ENCODE measurements at places on chromosomes 5 and 9. TPM values are rescaled to one million over a fixed set of nuclear protein-coding genes. Genes with fewer than 3 reads are reported as not detected.

- DNase-seq, result no peak
- H3K36me3 ChIP-seq, result no peaks in the 10 kb centered on the region
- no peak overlapping the region for H3K4me3 ChIP-seq
- H3K27me3 ChIP-seq, result peaks cover 8% of the 10 kb centered on the region
- peaks cover 18% of the 10 kb centered on the region for H3K4me1 ChIP-seq
- H3K27ac ChIP-seq, result no peak overlapping the region
Observed at GRCh38 chr9:123316053-123316718, 39.8 kb upstream of the CRB2 start.

GRCh38 chr5:1041225-1042143, 32.9 kb downstream of the NKD2 start:
- H3K4me3 ChIP-seq, result no peak overlapping the region
- no peaks in the 10 kb centered on the region for H3K27me3 ChIP-seq
- no peak overlapping the region for H3K27ac ChIP-seq
- H3K36me3 ChIP-seq, result no peaks in the 10 kb centered on the region

- no peak overlapping the region for H3K4me3 ChIP-seq
- H3K36me3 ChIP-seq, result no peaks in the 10 kb centered on the region
- H3K27me3 ChIP-seq, result no peaks in the 10 kb centered on the region
- H3K27ac ChIP-seq, result no peak overlapping the region
- peaks cover 2% of the 10 kb centered on the region for H3K4me1 ChIP-seq
Observed at GRCh38 chr9:131072871-131073237, 23.5 kb upstream of the AIF1L start.

- H3K27ac ChIP-seq, result peak overlapping the region; percentile 78
- no peaks in the 10 kb centered on the region for H3K27me3 ChIP-seq
- no peak for DNase-seq
- H3K4me1 ChIP-seq, result peaks cover 21% of the 10 kb centered on the region
- H3K4me3 ChIP-seq, result no peak overlapping the region
Observed at GRCh38 chr9:131621551-131622358, 76.4 kb downstream of the PRRT1B start.

DNA sequence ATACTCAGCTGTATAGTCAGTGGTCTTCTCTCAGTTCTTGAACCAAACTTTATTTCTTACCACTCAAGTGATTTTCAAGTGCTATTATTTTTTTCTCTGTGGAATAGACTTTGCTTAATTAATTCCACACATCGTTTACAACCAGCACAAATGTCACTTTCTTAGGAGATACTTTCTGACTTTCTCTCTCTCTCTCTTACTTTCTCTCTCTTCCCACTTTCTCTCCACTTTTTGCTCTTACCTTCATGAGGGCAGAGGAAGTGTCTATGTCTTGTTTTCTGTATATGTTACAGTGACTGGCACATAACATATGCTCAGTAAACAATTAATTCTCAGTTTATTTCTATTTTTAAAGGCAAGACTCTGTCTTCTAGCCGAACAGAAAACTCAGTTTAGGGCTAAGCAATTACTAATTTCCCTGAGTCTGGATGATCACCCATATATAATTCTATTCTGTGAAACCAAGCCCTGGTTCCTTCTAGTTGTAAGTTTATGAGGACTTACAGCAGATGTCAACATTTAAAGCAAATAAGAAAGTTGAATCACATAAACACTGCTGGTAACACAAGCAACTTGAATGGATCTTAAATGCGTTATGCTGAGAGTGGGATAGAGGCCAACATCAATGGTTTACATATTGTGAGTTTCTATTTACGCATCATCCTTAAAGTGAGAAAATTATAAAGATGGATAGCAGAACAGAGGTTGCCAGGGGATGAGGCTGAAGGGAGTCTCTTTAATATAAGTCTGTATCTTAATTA, 791.4 kb downstream of the MTRR start:
- DNase-seq, result no peak
- H3K27ac ChIP-seq, result no peak overlapping the region
- no peak overlapping the region for H3K4me3 ChIP-seq
- H3K4me1 ChIP-seq, result no peaks in the 10 kb centered on the region

DNA sequence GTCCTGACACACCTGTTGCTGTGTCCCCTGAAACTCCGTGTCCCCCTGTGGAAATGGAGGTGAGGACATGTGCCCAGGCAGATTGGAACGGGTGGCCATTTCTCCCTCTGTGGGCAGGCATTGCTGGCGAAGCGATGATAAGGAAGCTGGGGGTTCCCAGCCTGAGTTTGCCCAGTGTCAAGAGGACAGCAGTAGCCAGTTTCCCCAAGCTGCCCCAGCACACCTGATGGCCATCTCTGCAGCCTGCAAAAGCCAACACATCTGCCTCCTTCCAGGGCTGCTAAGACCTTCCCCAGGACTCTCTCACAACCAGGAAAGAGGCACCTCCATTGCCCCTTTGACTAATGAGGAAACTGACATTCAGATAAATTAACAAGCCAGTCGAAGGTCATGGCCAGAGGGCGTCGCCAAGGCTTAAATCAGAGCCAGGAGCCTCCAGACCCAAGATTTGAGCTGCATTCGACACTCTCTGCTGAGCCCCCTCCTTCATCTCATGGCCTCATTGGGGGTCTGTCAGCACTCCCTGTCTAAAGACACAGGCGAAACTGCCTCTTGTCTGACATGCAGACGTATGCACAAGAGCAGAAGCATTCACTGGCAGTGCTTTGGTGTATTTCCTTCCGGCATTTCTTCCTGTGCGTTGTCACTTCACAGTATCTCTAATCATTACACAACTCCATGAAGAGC, 10.4 kb upstream of the WNK2 start:
- H3K36me3 ChIP-seq, result no peaks in the 10 kb centered on the region
- H3K27ac ChIP-seq, result no peak overlapping the region
- H3K4me1 ChIP-seq, result no peaks in the 10 kb centered on the region
- no peaks in the 10 kb centered on the region for H3K27me3 ChIP-seq
- H3K4me3 ChIP-seq, result no peak overlapping the region

- H3K4me3 ChIP-seq, result no peak overlapping the region
- DNase-seq, result no peak
- no peak overlapping the region for H3K27ac ChIP-seq
- peaks cover 6% of the 10 kb centered on the region for H3K36me3 ChIP-seq
Observed at GRCh38 chr9:15264918-15265317, 42.1 kb downstream of the TTC39B start.

DNA sequence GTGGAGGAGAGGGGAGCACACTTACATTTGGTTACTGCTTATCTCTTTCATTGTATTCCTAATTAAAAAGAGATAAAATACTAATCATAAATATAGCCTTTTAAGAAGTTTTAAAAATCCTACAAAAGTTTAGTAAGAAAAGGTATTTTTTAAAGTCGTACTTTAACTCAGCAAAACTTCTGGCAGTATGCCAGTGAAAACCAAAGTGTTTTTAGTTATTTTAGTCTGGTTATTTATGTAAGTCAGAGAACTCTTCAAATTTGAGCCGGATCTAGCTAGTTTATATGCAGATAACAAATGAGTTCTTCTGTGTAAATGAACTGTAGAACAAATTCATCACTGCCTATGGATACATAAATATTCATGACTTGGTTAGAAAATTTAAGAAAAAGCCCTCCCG, 36.5 kb upstream of the ANKDD1B start:
- H3K4me1 ChIP-seq, result peaks cover 2% of the 10 kb centered on the region
- H3K36me3 ChIP-seq, result peaks cover 37% of the 10 kb centered on the region
- H3K27ac ChIP-seq, result no peak overlapping the region
- no peaks in the 10 kb centered on the region for H3K27me3 ChIP-seq
- DNase-seq, result no peak

- peaks cover 49% of the 10 kb centered on the region for H3K4me1 ChIP-seq
- no peak for DNase-seq
- no peak overlapping the region for H3K27ac ChIP-seq
- no peaks in the 10 kb centered on the region for H3K27me3 ChIP-seq
- H3K4me3 ChIP-seq, result no peak overlapping the region
- peaks cover 41% of the 10 kb centered on the region for H3K36me3 ChIP-seq
Observed at GRCh38 chr5:59007460-59008063, 424.7 kb downstream of the RAB3C start.

- DNase-seq, result peak; percentile 6
- H3K27ac ChIP-seq, result no peak overlapping the region
- peaks cover 11% of the 10 kb centered on the region for H3K27me3 ChIP-seq
- no peaks in the 10 kb centered on the region for H3K4me1 ChIP-seq
- no peak overlapping the region for H3K4me3 ChIP-seq
Observed at GRCh38 chr9:113720495-113720894, 155.6 kb upstream of the ZNF618 start.

GRCh38 chr9:108662091-108662875, 193.5 kb downstream of the ACTL7B start:
- H3K4me3 ChIP-seq, result no peak overlapping the region
- H3K36me3 ChIP-seq, result no peaks in the 10 kb centered on the region
- no peaks in the 10 kb centered on the region for H3K4me1 ChIP-seq
- H3K27me3 ChIP-seq, result no peaks in the 10 kb centered on the region
- no peak for DNase-seq

DNA sequence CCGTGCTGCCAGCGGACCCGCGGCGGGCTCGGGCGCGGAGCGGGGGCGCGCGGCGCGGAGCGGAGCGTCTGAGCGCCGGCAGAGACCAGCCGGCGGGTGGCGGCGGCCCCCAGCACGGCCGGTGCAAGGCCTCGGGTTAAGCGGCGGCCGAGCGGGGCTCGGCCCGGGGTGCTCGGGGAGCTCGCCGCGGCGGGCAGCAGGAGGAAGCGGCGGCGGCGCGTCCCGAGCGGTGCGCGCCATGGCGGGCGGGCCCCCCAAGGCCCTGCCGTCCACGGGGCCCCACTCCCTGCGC, 150 bp downstream of the SNX30 start:
- peaks cover 70% of the 10 kb centered on the region for H3K4me1 ChIP-seq
- H3K4me3 ChIP-seq, result no peak overlapping the region
- no peak for DNase-seq
- no peaks in the 10 kb centered on the region for H3K27me3 ChIP-seq
- H3K36me3 ChIP-seq, result peaks cover 3% of the 10 kb centered on the region

- H3K27ac ChIP-seq, result no peak overlapping the region
- no peak overlapping the region for H3K4me3 ChIP-seq
- H3K36me3 ChIP-seq, result no peaks in the 10 kb centered on the region
- peaks cover 3% of the 10 kb centered on the region for H3K27me3 ChIP-seq
Observed at GRCh38 chr5:14467886-14468285, 113.7 kb upstream of the OTULINL start.

GRCh38 chr5:53022930-53023511, 33.9 kb downstream of the ITGA2 start:
- no peaks in the 10 kb centered on the region for H3K4me1 ChIP-seq
- DNase-seq, result no peak

- H3K4me1 ChIP-seq, result no peaks in the 10 kb centered on the region
- no peak overlapping the region for H3K4me3 ChIP-seq
- no peak overlapping the region for H3K27ac ChIP-seq
Observed at GRCh38 chr5:142654578-142655058, 31.3 kb downstream of the FGF1 start.

- peaks cover 56% of the 10 kb centered on the region for H3K4me1 ChIP-seq
- peaks cover 44% of the 10 kb centered on the region for H3K36me3 ChIP-seq
- no peak for DNase-seq
- H3K27ac ChIP-seq, result no peak overlapping the region
Observed at GRCh38 chr5:55021410-55021809, 2.6 kb upstream of the GZMK start.

GRCh38 chr9:117494401-117495090, 79.7 kb upstream of the ASTN2 start:
- no peaks in the 10 kb centered on the region for H3K36me3 ChIP-seq
- H3K4me3 ChIP-seq, result no peak overlapping the region
- H3K4me1 ChIP-seq, result no peaks in the 10 kb centered on the region
- H3K27ac ChIP-seq, result no peak overlapping the region

GRCh38 chr5:14295610-14296009, 152.5 kb downstream of the TRIO start:
- no peaks in the 10 kb centered on the region for H3K36me3 ChIP-seq
- DNase-seq, result no peak
- H3K4me1 ChIP-seq, result no peaks in the 10 kb centered on the region
- H3K27ac ChIP-seq, result no peak overlapping the region
- H3K27me3 ChIP-seq, result no peaks in the 10 kb centered on the region

DNA sequence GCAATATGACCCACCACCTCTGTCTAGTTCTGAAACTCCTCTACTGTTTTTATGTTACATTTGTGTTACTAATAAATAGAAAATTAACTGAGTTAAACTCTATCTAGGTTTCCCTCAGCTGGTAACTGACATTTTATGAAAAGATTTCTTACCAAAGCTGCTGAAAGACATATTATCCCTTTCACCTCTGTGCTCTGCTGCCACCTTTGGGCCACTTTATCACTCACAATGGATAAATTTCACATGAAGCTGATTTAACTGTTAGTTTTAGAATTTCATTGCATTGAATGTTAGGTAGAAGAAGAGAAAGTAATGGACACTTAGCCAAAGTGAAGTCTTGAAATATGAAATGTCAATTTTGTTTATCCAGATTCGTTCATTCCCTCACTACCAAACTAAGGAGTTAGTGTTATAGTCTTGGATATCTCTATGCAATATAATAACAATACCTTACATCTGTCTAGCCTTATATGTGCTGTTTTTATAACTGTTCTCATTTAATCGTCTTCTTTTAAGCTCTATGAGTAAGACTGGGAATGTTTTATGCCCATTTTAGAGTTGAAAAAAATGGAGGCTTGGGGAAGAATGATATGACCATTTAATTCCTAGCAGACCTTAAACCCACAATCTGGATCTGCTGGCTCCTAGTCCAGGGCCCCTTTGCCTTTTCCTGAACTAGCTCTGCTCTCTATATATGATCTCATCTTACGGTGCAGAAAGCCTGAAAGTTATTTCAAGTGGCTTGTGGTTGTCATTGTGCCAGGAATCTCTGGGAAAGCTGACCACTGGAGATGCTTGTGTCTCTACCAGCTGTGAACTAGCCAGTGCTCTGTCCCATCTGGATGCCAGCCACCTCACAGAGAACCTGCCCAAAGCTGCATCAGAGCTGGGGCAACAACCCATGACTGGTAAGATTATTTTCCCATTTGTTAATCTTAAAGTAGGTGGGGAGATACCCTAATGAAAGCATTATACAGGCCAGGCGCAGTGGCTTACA, 97.1 kb downstream of the GOLPH3 start:
- H3K4me1 ChIP-seq, result no peaks in the 10 kb centered on the region
- DNase-seq, result peak; percentile 53
- H3K4me3 ChIP-seq, result no peak overlapping the region

DNA sequence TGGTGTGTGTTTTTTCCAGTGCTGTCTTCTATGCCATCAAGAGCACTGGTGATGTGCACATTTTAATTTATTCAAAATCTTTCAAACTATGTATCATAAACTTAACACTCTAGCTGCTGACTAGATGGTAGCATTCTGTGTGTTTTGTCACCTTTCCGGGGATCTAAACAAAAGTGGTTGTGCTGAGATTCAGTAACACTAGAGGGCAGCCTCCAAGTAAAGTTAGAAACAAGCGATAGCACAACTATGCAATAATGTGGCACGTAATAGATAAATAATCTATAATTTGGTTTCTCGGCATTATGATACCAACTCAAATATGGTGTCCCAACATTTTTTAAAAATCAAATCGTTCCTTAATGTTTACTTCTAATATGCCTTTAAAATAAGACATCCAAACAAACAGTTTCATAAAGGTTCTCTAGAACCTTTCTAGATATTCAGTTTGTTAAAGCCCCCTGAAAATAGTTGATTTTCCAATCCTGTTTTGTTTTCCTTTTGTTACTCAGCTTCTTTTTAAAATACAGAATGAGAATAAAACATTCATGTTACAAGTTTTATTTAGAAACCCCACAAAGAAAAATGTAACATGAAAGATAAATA, 16.9 kb downstream of the SEMA6A start:
- H3K4me1 ChIP-seq, result no peaks in the 10 kb centered on the region
- no peaks in the 10 kb centered on the region for H3K36me3 ChIP-seq
- H3K27me3 ChIP-seq, result no peaks in the 10 kb centered on the region

The GABBR2 gene
- total RNA-seq, result not detected

The SOWAHA gene
- total RNA-seq, result not detected

The RLN1 gene
- 1.5 TPM for total RNA-seq

The WNT8A gene
- not detected for total RNA-seq

The SHC3 gene
- total RNA-seq, result not detected

The PCDH12 gene
- 0.29 TPM for total RNA-seq

The CCDC192 gene
- not detected for total RNA-seq

Data from activated CD8-positive, alpha-beta T cell treated with anti-CD3 and anti-CD28 coated beads, Interleukin-2, amount 10 ng/mL, durations not matched to agents 7 days and 5 days (primary cell).